Activated T-cell treated with anti-CD3 and anti-CD28 coated beads, Interleukin-2, amount 50 U/mL, for 72 hours (primary cell): ENCODE measurements at places on chromosomes 2 and 18. TPM values are rescaled to one million over a fixed set of nuclear protein-coding genes. Genes with fewer than 3 reads are reported as not detected.
A peak's percentile ranks its signal among the peaks of the same experiment; 100 is the strongest.

DNA sequence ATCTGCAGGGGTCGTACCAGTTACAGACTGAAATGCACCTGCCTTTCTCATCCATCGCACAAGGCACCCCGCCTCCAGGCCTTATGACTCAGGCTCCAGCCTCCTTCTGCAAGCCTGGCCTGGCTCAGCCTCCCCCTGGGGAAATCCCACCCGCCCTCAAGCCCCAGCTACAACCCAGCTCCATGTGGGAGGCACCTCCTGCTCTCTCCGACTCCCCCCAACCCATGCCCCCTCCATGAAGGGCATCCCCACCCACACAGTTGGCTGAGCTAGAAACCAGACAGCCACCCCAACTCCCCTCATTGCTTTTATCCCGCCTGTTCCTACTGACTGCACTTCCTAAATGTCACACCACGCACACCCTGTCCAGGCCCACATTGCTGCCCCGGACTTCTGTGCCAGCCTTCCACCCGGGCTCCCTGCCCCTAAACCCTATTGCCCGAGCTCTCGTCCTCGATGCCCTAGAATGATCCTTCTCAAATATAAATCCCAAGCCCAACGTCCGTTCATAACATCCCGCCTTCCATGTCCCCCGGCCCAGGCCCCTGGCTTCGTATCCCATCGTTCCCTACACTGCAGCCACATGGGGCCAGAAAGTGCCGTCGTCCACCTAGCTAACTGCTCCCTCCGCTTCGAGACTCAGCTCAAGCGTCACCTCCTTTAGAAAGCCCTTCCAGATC is 9.9 kb downstream of the DNMT3A start:
- peak; percentile 68 for DNase-seq

- DNase-seq = no peak
Measured at GRCh38 chr2:6791682-6792081, 74.0 kb downstream of the CMPK2 start.

DNA sequence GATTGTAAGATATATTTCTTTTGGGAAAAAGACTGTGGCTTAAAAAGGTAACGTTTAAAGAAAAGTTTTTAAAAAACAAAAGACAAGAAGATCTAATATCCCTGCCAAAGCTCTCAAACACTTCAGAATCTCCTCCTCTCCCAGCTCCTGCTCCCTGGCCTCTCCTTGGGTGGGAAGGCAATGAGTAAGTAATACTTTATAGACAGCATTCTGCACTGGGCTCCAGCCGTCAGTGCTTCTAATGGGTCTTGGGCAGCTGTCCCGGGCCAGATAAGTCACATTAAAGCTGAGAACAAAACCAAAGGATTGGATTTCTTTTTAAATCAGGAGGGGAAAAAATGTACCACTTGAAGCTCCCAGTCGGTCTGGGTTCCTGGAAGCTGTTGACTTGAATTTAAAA is 133.7 kb downstream of the ALPK2 start:
- no peak for DNase-seq

- DNase-seq = no peak
Measured at GRCh38 chr18:72194072-72194471, 350.1 kb downstream of the CBLN2 start.

DNA sequence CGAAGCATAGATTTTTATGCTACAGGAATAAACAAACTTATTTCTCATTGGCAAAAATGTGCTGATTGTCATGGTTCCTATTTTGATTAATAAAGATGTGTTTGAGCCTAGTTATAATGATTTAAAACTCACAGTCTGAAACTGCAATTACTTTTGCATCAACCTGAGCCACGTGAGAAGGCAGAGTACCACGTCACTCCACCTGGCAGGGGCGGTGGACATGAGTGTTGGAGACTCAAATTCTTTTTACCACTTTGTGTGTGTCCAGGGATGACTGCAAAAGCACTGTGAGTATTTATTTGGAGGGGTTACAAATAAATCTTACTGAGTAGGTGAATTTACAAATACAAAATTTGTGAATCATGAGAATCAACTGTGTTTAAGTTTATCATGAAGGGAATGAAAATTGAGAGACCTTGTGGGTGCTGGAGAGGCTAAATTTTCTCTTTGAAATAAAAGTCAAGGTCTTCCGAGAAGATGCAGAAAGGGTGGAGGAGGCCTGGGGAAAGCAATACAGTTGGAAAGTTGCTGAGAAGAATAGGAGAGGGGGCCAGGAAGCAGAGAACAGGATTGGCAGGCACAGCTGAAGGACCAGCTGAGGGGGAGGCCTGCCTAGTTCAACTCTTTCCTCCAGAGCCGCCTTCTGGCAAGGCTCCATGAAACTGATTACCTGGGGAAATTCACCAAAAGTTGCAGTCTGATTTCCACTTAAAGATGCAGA is 316.4 kb downstream of the MYCN start:
- no peak for DNase-seq

DNA sequence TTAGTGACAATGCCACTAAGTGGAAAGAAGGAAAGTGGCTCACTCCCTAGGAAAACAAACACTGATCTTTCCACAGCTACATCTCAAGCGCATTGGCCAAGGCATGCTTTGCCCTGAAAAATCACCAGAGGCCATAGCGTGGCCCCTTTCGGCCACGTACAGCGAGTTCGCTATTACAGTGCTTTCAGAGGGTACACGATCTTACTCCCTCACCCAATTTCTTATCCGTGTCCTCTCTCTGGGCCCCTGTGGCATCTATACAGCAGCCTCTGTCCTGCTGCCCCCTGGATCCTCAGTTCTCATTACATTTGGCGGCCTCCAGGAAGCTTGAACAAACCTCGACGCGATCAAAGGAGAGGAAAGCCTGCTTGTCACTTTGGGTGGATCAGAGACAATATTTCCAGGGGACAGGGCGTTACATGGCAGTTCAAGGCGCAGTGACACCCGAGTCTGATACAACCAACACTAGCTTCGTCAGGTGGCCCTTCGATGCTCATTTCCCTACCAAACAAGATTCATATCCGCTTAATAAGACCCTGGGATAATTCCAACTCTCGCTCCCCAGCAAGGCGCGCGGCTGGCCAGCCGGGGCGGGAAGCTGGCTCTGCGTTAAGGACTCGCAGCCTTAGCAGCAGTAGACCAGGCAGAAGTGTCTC is 941 bp downstream of the SKOR2 start:
- DNase-seq = no peak

DNA sequence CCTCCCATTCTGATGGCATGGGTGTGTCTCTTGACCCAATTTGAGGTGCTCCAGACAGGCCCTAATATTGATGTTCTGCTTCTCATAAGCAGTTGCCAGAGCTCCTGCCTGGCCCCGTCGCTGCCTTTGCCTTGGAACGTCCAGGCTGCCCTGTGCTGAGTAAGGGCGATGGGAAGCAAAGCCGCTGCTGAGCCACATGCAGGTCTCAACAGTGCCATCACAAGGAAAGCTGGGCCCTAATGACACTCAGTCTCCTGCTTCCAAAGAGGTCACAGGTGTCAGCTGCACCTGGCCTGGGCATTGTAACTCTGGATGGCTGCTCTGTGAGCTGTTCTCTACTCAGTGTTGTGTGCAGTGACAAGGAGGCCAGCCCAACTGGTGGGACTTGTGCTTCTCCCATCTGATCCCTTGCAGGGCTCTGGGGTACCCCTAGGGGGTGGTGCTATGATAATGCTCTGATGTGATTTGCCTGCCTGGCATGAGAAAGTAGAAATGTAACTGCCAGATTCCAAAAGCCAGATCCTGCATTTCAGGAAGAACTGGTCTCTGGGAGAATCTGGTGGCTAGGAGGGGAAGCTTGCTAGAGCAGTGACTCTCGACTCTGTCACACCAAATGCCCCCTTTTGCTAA is 8.7 kb downstream of the TTC39C start:
- DNase-seq = no peak

GRCh38 chr2:179569831-179570233 is 291.6 kb downstream of the ZNF385B start:
- DNase-seq = no peak

GRCh38 chr2:215794829-215795546 is 218.4 kb downstream of the MREG start:
- no peak for DNase-seq

DNA sequence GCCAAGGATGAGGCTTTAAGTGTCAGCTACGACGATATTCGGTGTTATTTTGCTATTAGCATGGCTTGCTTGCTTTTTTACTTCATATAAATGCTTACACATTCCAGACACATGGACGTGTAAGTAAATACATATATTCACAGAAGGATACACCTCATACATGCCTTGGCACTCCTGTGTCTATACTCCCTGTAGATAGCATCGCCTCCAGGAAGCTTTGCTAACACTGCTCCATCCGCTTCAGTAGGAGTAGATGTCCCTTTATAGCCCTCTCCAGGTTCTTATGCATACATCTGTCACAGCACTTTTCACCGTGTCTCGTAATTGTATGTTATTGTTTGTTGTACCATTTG is 27.5 kb upstream of the KCTD1 start:
- DNase-seq = no peak

DNA sequence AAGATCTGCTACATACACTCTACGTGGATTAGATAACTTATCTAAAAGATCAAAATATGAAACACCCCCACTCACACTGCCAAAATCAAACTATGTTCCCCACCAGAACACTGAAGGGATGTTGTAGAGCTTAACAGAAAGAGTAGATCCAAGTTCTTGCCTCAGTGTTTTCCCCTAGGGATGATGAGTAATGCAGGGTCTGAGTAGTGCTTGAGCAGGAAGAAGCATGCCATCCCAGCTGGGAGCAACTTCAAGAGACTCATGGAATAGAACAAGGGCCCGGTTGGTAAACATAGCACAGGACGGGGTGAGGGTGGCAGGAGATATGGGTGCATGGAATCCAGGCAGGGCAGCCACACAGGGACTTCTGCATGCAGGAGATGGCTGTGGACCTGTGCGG is 74.3 kb downstream of the SNTG2 start:
- DNase-seq = no peak

- peak; percentile 35 for DNase-seq
Measured at GRCh38 chr2:25250331-25251070, 82.1 kb upstream of the POMC start.

DNA sequence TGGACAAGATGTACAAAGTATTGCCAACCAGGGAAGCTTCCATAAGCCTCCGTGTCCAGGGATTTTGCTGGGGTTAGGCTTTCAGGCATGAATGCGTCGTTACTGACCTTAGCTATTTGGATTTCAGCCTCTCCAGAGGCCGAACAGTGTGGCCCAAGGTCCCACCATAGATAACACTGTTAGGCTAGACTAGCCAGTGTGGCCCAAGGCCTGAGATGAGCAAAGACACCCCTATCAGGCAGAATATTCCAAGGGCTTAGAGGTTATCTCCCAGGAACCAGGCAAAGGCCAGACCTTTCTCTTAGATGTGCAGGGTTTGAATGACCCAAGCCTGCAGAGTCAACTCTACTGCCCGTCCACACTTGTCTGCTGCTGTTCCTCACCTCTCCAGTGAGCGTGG is 131.7 kb upstream of the NDUFV2 start:
- no peak for DNase-seq

DNA sequence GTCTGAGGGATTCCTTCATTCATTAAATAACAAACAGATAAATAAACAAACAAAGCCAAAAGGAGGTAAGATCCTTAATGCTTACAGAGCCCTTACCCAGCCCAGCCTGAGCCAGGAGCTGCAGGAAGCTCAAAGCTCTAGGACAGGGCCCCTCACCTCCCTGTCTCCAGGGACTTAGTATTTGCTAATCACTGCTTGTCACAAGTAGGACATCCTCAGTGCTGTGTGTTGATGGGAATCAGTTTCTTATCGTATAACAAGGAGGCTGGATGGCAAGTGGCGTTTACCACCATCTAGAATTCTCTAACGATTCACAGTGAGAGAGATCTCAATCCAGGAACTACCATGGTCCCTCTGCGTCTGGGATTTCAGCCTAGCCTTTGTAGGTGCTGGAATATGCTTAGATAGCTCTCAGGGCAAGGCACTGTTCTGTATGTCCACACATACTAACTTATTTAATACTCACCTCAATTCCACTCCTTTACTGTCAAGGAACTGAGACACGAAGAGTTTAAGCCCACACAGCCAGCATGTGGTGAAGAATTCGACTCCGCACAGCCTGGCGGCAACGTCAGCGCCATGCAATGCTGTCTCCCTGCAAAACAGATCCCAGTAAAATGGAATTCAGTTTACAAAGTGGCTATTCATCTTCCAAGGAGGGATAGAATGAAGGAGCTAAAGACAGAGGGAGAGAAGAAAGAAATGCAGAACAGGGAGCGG is 164.8 kb downstream of the MYCN start:
- no peak for DNase-seq

- DNase-seq = no peak
Measured at GRCh38 chr2:142040556-142040955, 90.3 kb downstream of the LRP1B start.

G6PC2 gene
- not detected for total RNA-seq

GPC1 gene
- total RNA-seq = 3.2 TPM

IL36B gene
- total RNA-seq = not detected

ANKRD23 gene
- 5.7 TPM for total RNA-seq

UBE2F gene
- total RNA-seq = 81.7 TPM
